ENCODE measurements at places on chromosomes 5 and 9. TPM values are rescaled to one million over a fixed set of nuclear protein-coding genes. Genes with fewer than 3 reads are reported as not detected.

GRCh38 chr9:85863875-85864274 is 77.1 kb upstream of the NAA35 start:
- H3K27ac ChIP-seq = no peak overlapping the region
- no peaks in the 10 kb centered on the region for H3K36me3 ChIP-seq
- no peak for DNase-seq
- H3K4me1 ChIP-seq = no peaks in the 10 kb centered on the region
- H3K4me3 ChIP-seq = no peak overlapping the region
- H3K27me3 ChIP-seq = no peaks in the 10 kb centered on the region

- H3K4me1 ChIP-seq = peaks cover 5% of the 10 kb centered on the region
- no peak overlapping the region for H3K4me3 ChIP-seq
- no peak overlapping the region for H3K27ac ChIP-seq
- DNase-seq = peak; percentile 43
These were observed 324.5 kb downstream of the ARHGEF28 start for GRCh38 chr5:73950441-73950873.

DNA sequence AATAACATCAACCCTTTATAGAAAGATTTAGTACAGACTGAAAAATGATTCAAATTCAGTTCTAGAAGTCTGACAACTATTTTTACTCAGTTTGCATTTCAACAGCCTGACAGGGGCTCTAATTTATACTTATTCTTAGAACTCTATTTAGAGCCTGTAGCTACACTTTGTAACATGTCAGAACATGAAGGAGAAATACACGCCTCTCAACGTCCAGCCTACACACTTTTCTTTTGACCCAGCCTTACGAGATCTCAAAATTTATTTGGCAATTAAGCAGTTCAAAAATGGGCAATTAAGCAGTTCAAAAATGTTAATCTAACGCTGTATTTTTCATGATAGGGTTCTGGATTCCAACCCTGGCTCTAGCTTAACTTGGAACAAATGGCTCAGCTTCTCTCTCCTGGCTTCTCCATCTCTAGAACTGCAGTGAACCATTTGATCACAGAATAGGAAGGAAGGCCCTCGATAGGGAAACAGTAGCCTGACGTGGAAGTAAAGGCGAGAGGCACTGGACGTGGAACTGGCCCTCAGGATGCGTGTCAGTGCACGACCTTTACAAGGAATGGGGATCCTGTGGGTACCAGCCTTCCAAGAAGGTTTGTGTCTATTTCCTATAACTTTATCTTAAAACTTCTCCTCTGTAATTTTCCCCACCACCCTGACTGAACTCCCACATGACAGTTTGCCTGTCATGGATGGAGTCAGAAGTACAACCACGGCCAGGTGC is 66.4 kb downstream of the PRRT1B start:
- no peaks in the 10 kb centered on the region for H3K27me3 ChIP-seq
- no peak overlapping the region for H3K27ac ChIP-seq
- H3K36me3 ChIP-seq = peaks cover 3% of the 10 kb centered on the region

DNA sequence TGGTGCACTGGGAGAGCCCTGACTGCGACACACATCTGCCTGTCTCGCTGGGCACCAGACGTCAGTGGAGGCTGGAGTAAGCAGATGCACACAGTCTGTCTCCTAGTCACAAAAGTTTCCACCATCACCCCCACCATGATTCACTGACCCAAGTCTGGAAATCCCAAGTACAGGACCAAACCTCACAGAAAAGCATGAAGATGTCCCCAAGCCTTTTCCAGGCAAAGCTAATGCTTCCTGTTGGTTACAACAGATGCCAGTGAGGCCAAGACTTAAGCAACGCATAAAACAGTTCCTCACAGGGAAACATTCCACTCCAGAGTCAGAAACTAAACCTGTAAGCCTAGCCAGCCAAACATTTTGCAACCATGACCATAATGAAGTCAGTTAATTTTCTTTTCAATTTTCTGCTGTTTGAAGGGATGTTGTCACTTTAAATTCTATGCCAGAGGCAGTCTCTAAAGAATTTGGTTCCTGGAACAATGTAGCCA is 259.3 kb upstream of the SLC30A5 start:
- H3K27me3 ChIP-seq = no peaks in the 10 kb centered on the region
- H3K27ac ChIP-seq = no peak overlapping the region
- no peak overlapping the region for H3K4me3 ChIP-seq
- no peak for DNase-seq
- no peaks in the 10 kb centered on the region for H3K4me1 ChIP-seq

- H3K27ac ChIP-seq = no peak overlapping the region
- no peaks in the 10 kb centered on the region for H3K27me3 ChIP-seq
- no peaks in the 10 kb centered on the region for H3K4me1 ChIP-seq
- no peaks in the 10 kb centered on the region for H3K36me3 ChIP-seq
These were observed 85.4 kb downstream of the YTHDC2 start for GRCh38 chr5:113598926-113599325.

GRCh38 chr5:113221294-113222176 is 213.3 kb downstream of the TSSK1B start:
- H3K4me1 ChIP-seq = no peaks in the 10 kb centered on the region
- no peaks in the 10 kb centered on the region for H3K36me3 ChIP-seq
- H3K27me3 ChIP-seq = no peaks in the 10 kb centered on the region
- no peak overlapping the region for H3K27ac ChIP-seq

GRCh38 chr9:22623236-22623635 is 176.6 kb downstream of the DMRTA1 start:
- H3K36me3 ChIP-seq = no peaks in the 10 kb centered on the region
- no peak overlapping the region for H3K4me3 ChIP-seq
- no peak overlapping the region for H3K27ac ChIP-seq

- no peak for DNase-seq
- H3K27me3 ChIP-seq = no peaks in the 10 kb centered on the region
- H3K4me1 ChIP-seq = peaks cover 5% of the 10 kb centered on the region
- H3K27ac ChIP-seq = no peak overlapping the region
- H3K4me3 ChIP-seq = no peak overlapping the region
These were observed 12.5 kb upstream of the CHD1 start for GRCh38 chr5:98941131-98941883.

DNA sequence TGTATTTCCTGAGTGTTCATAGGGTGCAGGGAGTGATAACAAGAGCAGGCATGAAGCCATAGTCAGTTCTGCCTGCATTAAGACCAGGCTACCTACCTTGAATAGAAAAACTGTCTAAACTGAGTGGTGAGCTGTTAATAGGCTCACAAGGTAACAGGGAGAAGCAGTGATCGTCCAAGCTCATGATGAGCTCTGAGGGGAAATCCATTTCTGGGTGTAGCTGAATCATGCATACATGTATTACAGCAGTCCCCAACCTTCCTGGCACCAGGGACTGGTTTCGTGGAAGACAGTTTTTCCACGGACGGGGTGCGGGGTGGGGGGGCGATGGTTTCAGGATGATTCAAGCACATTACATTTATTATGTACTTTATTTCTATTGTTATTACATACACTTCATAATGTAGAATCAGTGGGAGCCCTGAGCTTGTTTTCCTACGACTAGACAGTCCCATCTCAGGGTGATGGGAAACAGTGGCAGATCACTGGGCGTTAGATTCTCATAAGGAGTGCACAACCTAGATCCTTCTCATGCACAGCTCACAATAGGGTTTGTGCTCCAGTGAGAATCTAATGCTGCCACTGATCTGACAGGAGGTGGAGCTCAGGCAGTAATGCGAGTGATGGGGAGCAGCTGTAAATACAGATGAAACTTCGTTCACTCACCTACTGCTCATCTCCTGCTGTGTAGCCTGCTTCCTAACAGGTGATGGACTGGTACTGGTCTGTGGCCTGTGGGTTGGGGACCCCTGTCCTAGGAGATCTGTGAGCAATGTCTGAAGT is 100.0 kb upstream of the IL6ST start:
- no peaks in the 10 kb centered on the region for H3K36me3 ChIP-seq
- DNase-seq = no peak
- H3K4me3 ChIP-seq = no peak overlapping the region
- H3K4me1 ChIP-seq = peaks cover 8% of the 10 kb centered on the region

GRCh38 chr5:34608859-34609648 is 47.1 kb upstream of the RAI14 start:
- H3K4me3 ChIP-seq = no peak overlapping the region
- H3K27ac ChIP-seq = peak overlapping the region; percentile 81
- H3K36me3 ChIP-seq = no peaks in the 10 kb centered on the region

The EXOSC3 gene
- total RNA-seq = 19.0 TPM

The GLDC gene
- 0.51 TPM for total RNA-seq

The TRIM14 gene
- total RNA-seq = 8.6 TPM

The ISL1 gene
- total RNA-seq = not detected
